ENCODE measurements at places on chromosomes 6 and 20. TPM values are rescaled to one million over a fixed set of nuclear protein-coding genes. Genes with fewer than 3 reads are reported as not detected.

The EBF4 gene
- 2.6 TPM for total RNA-seq

The RAB23 gene
- total RNA-seq = 81.3 TPM

The ADGRB3 gene
- not detected for total RNA-seq

The PDCD2 gene
- 91.6 TPM for total RNA-seq

The RRAGD gene
- total RNA-seq = 5.1 TPM

The SLC35B2 gene
- total RNA-seq = 51.9 TPM

The C6orf58 gene
- not detected for total RNA-seq

The GJA1 gene
- total RNA-seq = 101 TPM

The LAMA4 gene
- 2.3 TPM for total RNA-seq

The EMILIN3 gene
- not detected for total RNA-seq

The ALDH5A1 gene
- total RNA-seq = 0.68 TPM

The IMPG1 gene
- total RNA-seq = not detected

The CCM2L gene
- not detected for total RNA-seq

The CALHM6 gene
- total RNA-seq = 0.68 TPM

The PRSS16 gene
- total RNA-seq = 12.6 TPM

The RNF144B gene
- 142 TPM for total RNA-seq

The MEI4 gene
- under 0.01 TPM for total RNA-seq

The IL17A gene
- not detected for total RNA-seq

The MYCT1 gene
- under 0.01 TPM for total RNA-seq

The SNAP91 gene
- total RNA-seq = 0.07 TPM

The PRDM13 gene
- not detected for total RNA-seq

The OPRL1 gene
- total RNA-seq = 0.34 TPM

The TGM2 gene
- total RNA-seq = 0.68 TPM

The PAK5 gene
- not detected for total RNA-seq

The PLCB1 gene
- total RNA-seq = 1.4 TPM

The FBXO5 gene
- 2.7 TPM for total RNA-seq

The NKAPL gene
- 1.9 TPM for total RNA-seq

The SOBP gene
- total RNA-seq = not detected

The ZNF318 gene
- total RNA-seq = 7.0 TPM

The GRM1 gene
- total RNA-seq = not detected

The CFAP61 gene
- 0.34 TPM for total RNA-seq

The SLC16A10 gene
- total RNA-seq = not detected

The CLVS2 gene
- not detected for total RNA-seq

The HSPA1L gene
- total RNA-seq = 1.1 TPM

The UST gene
- total RNA-seq = 20.7 TPM

The PGC gene
- total RNA-seq = not detected

The DEFB124 gene
- total RNA-seq = not detected

The MLIP gene
- 2.8 TPM for total RNA-seq

The ULBP3 gene
- 9.8 TPM for total RNA-seq

The CST5 gene
- not detected for total RNA-seq

The TBC1D20 gene
- 50.0 TPM for total RNA-seq

The SIRPG gene
- not detected for total RNA-seq

The HLA-DRA gene
- total RNA-seq = 1.1 TPM

The LIN28B gene
- not detected for total RNA-seq

The PHACTR1 gene
- 0.57 TPM for total RNA-seq

The CALHM5 gene
- total RNA-seq = under 0.01 TPM

The JPH2 gene
- 0.68 TPM for total RNA-seq

The COL20A1 gene
- 0.07 TPM for total RNA-seq

The PSORS1C1 gene
- total RNA-seq = 6.0 TPM

The PRSS35 gene
- total RNA-seq = not detected

The BNIP5 gene
- not detected for total RNA-seq

The CYP39A1 gene
- 6.5 TPM for total RNA-seq

The SIRPD gene
- total RNA-seq = not detected

The PRRT1 gene
- total RNA-seq = not detected

The HLA-DPA1 gene
- total RNA-seq = 0.14 TPM

The DAAM2 gene
- 0.07 TPM for total RNA-seq

The PDE7B gene
- 0.14 TPM for total RNA-seq

The KIF6 gene
- under 0.01 TPM for total RNA-seq

All from nasal cavity respiratory epithelium epithelial cell of viscerocranial mucosa (primary cell).